T-helper 17 cell (primary cell): ENCODE measurements at places on chromosomes 2 and 18.

DNA sequence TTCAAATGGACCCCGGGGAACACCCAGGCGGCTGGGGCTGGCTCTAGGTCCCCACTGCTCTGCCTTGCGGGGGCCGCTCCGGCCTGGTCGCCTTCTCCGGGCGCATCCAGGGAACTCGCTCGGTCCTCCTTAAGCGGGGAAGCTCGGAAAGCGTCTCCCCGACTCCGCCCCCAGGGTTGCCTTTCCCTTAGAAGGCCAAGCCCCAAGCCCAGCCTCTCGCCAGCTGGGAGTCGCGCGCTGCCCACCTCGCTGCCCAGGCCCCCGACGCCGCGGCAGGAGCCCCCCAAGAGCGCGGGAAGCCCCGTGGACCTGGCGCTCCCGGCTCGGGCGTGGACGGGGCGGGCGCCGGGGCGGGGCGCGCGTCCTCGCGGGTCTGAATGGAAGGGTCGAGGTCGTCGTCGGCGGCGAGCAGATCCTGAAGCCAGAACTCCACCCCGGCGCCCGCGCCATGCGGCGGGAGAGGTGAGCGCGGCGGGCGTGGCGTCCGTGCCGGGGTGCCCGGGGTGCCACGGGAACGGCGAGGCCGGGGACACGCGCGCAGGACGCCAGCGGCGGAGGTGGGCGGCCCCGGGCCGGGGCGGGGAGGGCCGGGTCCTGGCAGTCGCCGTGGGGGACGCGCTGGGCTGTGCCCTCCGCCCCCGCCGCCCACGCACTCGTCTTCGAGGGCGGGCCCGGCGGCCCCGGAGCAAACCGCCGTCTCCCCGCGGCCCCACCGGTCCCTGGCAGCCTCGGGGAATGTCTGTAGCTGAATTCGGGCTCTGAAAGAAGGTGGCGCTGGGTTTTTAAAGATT, at the start of gene BOK:
TSS of gene BOK (plus strand) at position 214 of the 791 bp plus-strand sequence. CDS start 739 bp downstream, outside the sequence.
- no peak for DNase-seq

GRCh38 chr2:123095219-123095835, 929.8 kb upstream of the CNTNAP5 start:
- DNase-seq: no peak

DNA sequence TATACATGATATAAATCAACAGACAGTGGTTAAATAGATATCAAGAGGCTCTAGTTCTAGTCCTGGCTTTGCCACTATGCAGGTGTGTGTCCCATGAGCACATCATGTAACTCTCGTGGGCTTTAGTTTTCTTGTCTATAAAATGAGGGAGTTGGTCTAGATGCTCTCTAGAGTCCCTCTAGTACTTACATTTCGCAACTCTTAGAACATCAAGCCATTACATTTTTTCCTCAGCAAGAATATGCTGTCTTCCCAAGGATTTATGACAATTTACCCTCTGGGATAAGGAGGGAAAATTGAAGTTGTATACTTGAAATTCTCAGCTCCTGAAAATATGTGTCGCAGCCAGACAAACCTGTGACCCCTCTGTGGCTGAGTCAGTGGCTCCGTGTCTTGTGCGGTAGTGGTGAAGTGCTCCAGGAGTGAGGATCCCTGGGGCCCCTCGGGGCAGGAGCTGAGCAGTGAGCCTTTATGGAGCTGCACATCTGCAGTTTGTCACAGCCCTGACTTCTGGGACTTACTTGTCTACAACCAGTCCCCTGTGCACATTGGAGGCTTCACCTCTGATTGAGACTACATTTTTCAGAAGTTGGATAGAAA, 6.8 kb downstream of the PKP4 start:
- DNase-seq: no peak

GRCh38 chr2:160910681-160911080, 249.5 kb upstream of the TANK start:
- DNase-seq: no peak

- DNase-seq: no peak
Measured at GRCh38 chr18:58993260-58993659, 128.6 kb downstream of the ZNF532 start.
